Myocyte (in vitro differentiated cells): ENCODE measurements at places on chromosomes 3 and 15. TPM values are rescaled to one million over a fixed set of nuclear protein-coding genes. Genes with fewer than 3 reads are reported as not detected.

DNA sequence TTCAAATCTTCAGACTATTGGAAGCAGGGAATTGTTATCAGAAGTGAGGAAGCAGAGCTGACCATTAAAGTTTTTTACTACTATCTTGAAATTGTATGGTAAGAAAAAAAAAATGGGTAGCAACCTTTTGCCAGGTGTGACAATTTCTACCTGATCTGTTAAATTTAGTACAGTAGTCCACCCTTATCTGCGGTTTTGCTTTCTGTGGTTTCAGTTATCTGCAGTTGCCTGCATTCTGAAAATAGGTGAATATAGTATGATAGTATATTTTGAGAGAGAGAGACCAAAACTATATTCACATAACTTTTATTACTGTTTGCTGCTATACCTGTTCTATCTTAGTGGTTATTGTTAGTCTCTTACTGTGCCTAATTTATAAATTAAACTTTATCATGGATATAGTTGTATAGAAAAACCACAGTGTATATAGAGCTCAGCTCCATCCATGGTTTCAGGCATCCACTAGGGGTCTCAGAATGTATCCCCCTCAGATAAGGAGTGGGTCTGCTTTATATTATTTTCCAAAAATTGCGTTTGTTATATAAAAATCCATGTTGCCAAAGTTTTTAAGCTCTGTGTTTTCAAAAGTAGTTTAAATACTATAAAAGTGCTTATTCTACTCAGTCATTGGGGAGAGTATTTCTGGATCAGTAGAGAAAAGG is 69.9 kb downstream of the PTPRG start:
- DNase-seq: no peak

- DNase-seq: no peak
These were observed 2.7 kb upstream of the OPA1 start for GRCh38 chr3:193590088-193590856.

- no peak for DNase-seq
These were observed 27.8 kb upstream of the FRMD4B start for GRCh38 chr3:69413551-69414207.

- peak; percentile 98 for DNase-seq
These were observed 40.1 kb downstream of the TMEM44 start for GRCh38 chr3:194592798-194593752.

GRCh38 chr3:5305684-5305989 is 118.1 kb downstream of the EDEM1 start:
- DNase-seq: no peak

- DNase-seq: peak; percentile 21
These were observed 307.2 kb downstream of the FEZF2 start for GRCh38 chr3:62065985-62066693.

LDHAL6B gene
- not detected in 2 replicates for total RNA-seq

ZNF80 gene
- 0.10 TPM in 1 of 2 replicates, not detected in the other for total RNA-seq
